ENCODE measurements at places on chromosomes 2 and 18.

GRCh38 chr2:85446296-85447221, 28.0 kb downstream of the SH2D6 start:
- DNase-seq: no peak

DNA sequence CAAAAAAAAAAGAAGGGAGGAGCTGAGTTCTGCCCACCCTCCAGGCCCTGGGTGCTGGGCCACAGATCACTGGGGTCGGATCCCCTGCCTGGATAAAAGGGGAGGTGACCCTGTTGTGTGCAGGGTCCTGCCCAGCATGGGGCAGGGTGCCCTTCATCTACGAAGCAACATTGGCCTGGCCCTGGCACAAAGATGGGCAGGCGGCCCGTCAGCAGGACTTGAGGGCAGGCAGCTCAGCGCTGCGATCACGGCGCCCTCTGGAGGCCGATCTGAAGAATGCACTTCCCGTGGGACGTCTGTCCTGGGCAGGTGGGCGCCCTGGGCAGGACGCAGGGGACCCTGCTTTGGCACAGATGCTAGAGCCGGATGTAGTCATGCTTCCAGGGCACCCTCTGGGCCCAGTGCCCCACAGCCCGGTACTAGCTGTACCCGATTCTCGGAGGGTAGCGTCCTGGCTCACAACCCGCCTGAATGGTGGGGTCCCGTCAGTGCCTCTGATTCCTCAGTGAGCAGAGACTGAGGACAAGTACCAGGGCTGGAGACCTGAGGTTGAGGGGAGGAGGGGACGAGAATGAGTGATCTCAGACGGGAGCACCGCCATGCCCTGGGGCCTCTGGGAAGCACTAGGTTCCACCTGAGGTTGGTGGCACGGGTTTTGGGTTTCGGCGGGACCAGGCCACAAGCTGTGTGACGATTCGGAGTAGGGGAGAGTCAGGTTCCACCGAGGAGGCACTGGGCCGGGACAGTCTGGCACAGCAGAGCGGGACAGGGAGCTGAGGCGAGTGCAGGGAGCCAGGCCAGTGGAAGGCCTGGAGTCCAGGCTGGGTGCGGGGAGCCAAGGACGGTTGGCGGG, 18.0 kb downstream of the ARID5A start:
- peak; percentile 75 for DNase-seq

GRCh38 chr2:152480821-152481399, 145.9 kb downstream of the FMNL2 start:
- DNase-seq: no peak

- no peak for DNase-seq
Measured at GRCh38 chr2:221346411-221346810, 225.7 kb downstream of the EPHA4 start.

GRCh38 chr2:233002829-233003657, 10.0 kb downstream of the NGEF start:
- no peak for DNase-seq

- DNase-seq: no peak
Measured at GRCh38 chr2:65367524-65367923, 64.9 kb downstream of the SPRED2 start.

- DNase-seq: no peak
Measured at GRCh38 chr2:54709336-54709809, 14.1 kb upstream of the EML6 start.

DNA sequence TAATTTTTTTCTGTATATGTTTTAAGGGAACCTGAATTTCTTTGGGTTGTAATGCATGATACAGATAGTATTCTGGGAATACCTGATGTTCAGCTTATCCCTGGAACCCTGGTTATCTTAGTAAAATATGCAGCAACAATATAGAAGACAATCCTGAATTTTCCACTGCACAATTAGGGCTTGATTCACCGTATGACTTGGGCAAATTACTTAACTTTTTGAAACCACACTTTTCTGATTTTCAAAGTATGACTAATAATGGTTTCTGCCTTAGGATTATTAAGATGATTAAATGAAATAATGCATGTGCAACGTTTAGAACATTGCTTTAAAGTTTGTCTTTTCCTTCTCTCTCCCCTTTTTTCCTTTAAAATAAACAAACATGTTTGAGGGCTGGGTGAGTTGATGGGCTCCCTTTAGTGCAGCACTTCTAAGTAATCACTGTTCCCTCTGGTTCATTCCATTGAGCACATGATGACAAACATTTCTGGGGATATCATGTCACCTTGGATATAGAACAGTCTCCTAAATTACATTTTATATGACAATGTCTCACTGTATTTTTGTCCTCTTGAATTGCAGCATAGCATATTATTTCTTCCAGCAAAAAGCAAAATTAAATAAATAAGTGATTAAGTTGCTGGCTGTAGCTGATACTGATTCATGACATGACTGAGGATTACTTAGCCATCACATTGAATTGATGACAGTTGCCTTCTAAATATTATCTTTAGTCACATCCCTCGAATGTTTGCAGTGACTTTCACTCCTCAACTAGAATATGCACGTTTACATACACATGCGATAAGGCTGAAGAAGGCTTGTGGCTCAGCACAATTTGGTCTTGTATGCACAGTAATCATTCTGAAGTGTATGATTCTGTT, 254.5 kb downstream of the NEDD4L start:
- no peak for DNase-seq

DNA sequence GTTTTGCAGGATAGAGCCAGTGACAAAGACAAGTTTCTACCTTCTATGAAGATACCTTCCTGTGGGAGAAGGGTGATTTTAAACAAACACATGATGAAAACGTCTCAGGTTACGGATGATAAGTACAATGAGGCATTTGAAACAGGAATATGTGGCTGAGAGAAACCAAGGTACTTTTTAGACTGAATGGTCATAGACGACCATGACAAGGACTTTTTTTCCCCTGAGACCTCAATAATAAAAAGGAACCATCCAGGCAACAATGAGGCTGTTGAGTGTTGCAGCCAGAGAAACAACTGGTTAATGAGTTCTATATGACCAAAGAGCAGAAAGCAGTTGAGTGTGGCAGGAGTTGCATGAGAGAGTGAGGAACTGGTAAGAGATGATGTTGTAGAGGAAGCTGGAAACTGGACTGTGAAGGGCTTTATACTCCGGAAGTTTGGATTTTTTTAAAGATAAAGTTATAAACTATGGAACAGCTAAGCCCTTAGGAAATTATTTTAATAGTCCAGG, 306.1 kb upstream of the CYRIA start:
- no peak for DNase-seq
